Left ventricle myocardium superior (tissue), 1 donor: ENCODE measurements at places on chromosomes 7 and 10. TPM values are rescaled to one million over a fixed set of nuclear protein-coding genes. Genes with fewer than 3 reads are reported as not detected.

DNA sequence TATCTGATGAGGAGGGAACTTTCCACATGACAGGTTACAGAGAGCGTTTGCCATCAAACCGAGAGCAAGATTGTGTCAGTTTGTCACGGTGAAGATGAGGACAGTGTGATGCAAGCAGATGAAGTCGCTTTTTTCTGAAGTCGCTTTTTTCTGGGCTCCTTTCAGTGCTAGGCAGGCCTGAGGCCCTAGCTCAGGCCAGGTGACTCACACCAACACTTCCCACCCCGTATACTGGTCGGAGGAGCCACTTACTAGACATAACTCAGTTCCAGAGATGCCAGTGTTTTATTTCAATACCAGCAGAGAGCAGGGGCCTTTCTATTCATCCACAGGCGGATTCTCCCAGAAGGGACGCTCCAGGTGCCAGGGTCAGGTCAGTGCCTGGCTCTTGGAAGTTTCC, 58.9 kb downstream of the SFMBT2 start:
- DNase-seq: no peak

- no peak for DNase-seq
Observed at GRCh38 chr10:104034401-104035193, 51.1 kb downstream of the COL17A1 start.

GRCh38 chr10:101565370-101565900, 22.6 kb downstream of the POLL start:
- no peak for DNase-seq

DNA sequence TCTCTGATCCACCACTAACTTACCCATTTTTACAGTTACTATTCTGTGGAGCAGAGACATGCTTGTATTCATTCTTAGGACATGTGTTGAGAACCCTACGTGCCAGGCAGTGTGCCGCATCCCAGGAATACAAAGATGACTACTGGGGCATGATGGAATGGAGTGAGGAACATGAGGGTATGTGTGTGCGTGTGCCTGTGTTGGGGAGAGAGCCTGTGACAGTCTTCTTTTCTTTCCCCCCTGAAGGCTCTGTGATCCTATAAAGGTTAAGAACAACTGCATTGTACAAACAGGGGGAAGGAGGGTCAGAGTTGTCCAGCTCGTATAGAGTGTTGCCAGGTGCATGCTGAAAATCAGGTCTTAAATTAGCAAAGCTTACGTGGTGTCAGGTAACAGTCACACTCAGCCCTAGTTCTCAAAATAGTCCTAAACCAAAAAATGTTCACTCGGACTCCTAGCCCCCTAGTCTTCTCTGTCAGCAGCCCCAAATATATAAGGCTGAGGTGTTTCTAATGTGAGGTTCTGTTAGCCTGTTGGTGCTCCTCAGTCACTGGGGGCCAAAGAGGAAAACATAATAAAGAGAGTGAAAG, 161.9 kb downstream of the CELF2 start:
- DNase-seq: no peak

DNA sequence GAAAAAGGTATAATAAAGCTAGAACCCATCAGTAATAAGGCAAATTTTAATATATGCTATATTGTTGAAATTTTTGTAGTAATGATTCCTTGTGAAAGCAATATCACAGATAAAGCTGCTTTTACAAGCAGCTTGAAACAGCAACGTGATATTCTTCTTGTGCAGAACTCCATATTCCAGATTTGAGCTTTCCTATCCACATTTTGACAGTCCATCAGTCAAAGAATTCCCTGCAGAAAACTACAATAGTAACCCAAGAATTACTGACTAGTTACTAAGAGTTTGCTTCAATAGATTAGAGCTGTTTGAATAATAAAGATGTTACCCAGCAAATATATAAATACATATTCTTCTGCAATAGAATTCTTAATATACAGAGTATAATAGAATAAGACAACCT, 291.2 kb downstream of the KCND2 start:
- DNase-seq: no peak

DNA sequence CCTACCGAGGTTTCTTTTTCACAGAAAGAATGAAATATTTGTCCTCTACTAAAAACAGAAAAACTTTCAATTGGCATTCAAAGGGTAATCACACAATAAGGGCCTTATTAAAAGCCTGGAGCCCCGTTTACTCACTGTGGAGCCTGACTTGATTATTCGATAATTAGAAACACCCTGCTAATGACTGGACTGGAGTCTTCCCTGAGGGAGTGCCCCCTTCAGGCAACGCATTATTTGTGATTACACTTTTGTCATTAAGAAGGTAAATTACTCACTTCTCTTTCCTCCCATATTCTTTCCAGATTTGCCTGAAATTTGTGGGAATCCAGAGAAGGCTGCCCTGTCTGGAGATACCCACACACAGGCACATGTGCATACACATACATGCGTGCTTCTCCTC, 444.2 kb upstream of the NPVF start:
- no peak for DNase-seq

IRF5 gene
- total RNA-seq: 2.9 TPM

TMEM225B gene
- not detected for total RNA-seq

SMURF1 gene
- 11.5 TPM for total RNA-seq

MEPCE gene
- total RNA-seq: 25.8 TPM

ANK3 gene
- total RNA-seq: 188 TPM
